A549 (cell line): ENCODE measurements at places on chromosomes 3 and 15.

DNA sequence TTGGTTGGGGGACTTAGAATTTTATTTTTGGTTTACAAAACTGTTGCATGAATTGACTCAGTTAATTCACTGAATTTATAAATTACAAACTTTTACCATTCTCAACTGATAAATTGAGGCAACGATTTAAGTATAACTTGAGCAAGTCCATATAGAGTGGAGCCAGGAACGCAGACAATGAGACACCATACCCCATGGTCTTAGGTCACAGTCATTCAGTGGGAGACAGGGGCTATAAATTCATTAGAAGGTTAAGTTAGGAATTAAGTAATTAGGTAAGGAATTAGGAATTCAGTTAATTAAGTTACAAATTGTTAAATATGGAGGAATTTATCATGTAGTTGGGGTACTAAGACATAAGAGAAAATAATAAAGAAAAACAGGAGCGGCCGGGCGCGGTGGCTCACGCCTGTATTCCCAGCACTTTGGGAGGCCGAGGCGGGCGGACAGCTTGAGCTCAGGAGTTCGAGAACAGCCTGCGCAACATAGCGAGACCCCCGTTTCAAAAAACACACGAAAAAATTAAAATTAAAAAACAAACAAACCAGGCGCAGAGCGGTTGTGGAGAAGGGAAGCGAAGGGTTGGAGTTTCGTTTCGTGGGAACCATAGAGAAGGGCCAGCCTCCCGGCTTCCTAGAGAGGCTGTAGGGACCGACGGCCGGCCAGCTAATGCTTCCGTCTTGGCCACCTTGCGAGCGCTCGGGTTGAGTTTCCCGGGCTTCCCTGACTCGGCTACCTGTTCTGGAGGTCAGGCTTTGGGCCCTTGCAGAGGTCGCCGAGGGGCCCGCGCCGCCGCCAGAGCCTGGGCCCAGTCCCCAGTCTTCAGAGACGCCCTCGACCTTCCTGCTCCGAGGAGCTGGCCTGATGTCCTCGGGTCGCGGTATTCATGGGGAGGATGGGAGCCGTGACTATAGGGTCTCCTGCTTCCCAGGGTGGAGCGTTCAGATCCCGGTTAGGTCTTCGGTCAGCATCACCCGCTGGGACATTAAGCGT, at the start of gene ZNF619:
TSS of gene ZNF619 (plus strand) at position 645 of the 993 bp plus-strand sequence. CDS start 858 bp downstream, outside the sequence.
- DNase-seq, result peak; percentile 68

DNA sequence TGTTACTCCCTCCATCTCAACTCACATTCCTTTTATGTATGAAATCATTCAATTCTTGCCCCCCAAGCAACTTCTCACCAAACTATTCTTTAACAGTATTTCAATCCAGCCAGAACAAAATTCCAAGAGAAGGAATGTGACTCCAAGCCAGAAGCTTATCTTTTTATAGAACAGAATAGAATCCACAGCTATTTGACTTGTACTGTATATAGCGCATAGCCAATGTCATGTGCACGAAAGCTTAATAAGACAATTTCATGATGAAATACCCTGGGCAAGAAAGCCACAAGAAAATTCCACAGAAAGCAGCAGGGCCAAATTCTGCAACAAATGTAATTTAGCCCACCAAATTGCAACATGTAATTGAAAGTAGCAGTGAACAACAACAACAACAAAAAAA, 127.6 kb upstream of the UBE2E2 start:
- DNase-seq, result no peak

- no peak for DNase-seq
Measured at GRCh38 chr3:64082961-64083541, 59.8 kb upstream of the PSMD6 start.

DNA sequence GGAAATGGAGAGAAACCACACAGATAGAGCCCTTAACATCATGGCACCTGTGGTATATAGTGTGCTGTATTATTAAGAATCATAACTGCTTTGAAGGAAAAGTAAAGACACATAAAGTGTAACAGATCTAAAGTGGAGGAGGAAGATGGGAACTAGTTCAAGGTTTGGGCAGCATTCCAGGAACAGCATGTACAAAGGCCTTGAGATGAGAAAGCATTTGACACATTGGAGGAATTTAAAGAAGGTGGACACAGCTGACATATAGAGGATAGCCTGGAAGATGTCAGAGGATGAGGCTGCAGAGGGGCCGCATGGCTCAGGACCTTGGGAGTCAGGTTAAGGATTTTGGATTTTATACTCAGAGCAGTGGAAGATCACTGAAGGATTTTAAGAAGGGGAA, 39.0 kb downstream of the LRTM1 start:
- no peak for DNase-seq

- no peak for DNase-seq
Measured at GRCh38 chr3:43191116-43191515, 85.2 kb upstream of the POMGNT2 start.

DNA sequence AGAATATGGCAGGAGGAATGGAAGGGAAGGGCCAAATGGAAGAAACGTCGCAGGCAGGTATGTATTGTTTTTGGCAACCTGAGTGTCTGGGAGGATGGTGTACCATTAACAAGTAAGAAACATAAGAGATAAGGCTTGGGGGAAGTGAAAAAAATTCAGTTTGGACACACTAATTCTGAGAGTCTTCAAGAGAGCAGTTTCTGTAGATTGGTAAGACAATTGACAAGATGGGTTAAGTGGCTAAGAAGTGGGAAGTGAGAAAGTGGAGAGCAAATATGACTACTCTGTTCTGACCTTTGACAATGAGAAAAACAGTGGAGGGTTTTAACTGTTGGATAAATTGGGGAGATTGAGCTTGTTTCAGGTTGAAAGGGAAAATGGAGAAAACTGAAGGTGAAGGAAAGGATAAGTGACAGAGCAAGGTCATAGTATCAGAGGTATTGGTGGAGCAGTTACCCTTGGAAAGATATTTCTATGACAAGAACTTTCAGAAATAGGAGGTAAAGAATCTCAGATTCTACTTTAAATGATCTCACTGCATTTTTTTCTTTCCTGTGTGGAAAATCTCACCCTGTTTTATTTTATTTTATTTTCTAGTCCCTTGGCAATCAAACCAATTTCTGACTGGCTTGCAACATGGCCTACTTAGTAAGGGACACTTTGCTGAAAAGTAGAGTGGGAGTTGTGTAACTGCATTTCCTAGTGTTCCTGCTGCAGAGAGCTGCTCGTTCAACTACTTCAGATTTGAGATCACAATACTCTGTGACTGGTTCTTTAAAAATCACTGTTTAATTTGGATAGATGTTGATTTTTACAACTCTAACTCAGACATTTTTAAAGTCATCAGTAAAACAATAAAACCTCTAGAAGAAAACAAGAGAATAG, 23.1 kb upstream of the GABPB1 start:
- DNase-seq, result no peak

DNA sequence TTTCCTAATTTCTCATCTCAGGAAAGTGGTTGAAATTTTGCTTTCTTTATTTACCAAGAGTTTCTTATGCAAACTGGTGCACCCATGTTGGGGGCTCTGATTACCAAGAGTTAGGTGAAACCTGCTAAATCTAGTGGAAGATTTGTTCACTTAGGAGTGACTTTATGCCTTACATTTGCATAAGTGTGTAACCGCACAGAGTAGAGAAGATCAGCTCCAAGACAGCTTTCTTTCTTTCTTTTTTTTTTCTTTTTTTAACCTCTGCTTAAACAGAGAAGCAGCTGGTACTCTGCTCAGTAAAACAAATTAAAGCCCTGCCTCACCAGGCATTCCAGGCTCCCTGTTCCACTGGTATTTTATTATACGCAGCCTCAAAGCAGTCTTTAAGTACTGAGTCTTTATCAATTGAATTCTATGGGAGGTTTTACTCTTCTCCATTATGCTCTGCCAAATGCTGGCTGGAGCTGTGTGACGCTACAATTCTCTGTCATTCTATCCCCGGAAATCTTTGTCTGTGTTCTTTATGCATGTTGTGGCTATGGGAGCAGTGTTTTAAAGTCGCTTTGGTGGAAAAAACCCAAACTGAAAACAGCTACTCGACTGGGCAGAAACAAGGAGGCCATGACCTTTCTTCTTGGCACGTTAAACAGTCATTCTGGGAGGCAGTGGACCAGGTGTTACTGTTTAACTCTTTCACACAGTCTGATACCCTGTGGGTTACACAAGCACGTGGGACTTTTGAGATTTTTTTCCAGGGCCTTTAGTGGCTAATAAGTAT, 55.2 kb upstream of the GBE1 start:
- no peak for DNase-seq

GRCh38 chr3:100605358-100605757, 4.0 kb upstream of the ADGRG7 start:
- no peak for DNase-seq

DNA sequence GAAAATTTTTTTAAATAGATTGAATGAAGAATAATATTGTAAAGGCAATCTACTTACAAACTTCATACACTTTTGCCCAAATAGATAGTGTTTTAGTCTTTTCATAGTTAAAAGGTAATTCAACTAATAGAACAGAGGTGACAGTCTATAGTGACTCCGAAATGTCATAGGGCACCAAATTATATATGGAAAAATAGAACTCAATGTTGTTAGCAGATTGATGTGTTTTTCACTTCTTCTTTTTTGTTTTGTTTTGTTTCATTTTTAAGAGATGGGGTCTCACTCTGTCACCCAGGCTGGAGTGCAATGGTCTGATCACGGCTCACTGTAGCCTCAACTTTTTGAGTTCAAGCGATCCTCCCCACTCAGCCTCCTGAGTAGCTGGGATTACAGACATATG, 721 bp downstream of the CSTA start:
- no peak for DNase-seq
